ENCODE measurements at places on chromosomes 12 and 14. TPM values are rescaled to one million over a fixed set of nuclear protein-coding genes. Genes with fewer than 3 reads are reported as not detected.
A peak's percentile ranks its signal among the peaks of the same experiment; 100 is the strongest.

- no peak for DNase-seq
These were observed 39.4 kb downstream of the DUSP16 start for GRCh38 chr12:12523229-12523628.

GRCh38 chr14:85764822-85765221 is 234.9 kb downstream of the FLRT2 start:
- no peak for DNase-seq

Gene ZBTB42
- 7.6 TPM for total RNA-seq

DNA sequence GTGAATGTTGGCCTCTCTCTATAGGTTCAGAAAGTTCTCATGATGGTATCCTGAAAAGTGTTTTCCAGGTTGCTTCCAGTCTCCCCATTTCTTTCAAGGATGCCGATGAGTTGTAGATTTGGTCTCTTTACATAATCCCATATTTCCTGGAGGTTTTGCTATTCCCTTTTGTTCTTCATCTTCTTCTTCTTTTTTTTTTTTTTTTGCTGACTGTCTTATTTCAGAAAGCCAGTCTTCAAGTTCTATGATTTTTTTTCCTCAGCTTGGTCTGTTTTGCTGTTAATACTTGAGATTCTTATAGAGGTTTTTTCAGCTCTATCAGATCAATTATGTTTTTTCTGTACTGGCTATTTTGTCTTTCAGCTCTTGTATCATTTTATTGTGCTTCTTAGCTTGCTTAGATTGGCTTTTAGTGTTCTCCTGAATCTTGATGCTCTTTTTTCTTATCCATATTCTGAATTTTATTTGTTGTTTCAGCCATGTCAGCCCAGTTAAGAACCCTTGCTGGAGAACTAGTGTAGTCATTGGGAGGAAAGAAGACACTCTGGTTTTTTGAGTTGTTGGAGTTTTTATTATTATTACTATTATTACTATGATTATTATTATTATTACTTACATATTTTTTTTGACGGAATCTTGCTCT is 124.4 kb downstream of the FUT8 start:
- DNase-seq, result no peak

Gene TCTN1
- 56.2 TPM for total RNA-seq

DNA sequence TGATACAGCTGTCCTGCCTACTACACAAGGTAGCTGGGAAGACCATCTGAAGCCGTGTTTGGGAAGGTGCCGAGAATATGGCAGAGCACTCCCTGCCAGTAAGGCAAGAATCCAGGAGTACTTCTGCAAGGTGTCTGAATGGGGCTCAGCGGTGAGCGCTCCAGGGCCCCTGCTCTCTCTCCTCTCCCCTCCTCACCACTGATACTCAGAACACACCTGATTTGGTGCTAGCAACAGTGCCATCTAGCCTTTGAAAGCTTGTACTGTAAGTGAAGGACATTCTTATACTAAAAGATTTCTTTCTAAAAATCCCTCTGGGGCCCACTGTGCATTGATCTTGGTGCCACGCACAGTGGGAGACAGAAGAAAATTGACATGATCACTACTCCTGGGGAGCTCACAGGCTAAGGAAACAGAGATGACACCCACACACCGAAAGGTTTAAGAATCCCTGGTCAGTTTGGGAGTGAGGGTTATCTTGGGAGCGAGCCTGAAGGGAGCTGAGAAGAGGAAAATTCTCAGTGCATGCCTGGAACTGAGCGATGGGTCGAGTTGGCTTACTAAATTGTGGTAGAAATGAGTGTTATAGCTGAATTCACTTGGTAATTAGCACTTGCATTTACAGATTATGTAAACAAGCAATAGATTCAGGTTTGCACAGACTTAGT is 216.9 kb downstream of the NTF3 start:
- DNase-seq, result peak; percentile 29

Gene ADAM21
- 1.7 TPM for total RNA-seq

DNA sequence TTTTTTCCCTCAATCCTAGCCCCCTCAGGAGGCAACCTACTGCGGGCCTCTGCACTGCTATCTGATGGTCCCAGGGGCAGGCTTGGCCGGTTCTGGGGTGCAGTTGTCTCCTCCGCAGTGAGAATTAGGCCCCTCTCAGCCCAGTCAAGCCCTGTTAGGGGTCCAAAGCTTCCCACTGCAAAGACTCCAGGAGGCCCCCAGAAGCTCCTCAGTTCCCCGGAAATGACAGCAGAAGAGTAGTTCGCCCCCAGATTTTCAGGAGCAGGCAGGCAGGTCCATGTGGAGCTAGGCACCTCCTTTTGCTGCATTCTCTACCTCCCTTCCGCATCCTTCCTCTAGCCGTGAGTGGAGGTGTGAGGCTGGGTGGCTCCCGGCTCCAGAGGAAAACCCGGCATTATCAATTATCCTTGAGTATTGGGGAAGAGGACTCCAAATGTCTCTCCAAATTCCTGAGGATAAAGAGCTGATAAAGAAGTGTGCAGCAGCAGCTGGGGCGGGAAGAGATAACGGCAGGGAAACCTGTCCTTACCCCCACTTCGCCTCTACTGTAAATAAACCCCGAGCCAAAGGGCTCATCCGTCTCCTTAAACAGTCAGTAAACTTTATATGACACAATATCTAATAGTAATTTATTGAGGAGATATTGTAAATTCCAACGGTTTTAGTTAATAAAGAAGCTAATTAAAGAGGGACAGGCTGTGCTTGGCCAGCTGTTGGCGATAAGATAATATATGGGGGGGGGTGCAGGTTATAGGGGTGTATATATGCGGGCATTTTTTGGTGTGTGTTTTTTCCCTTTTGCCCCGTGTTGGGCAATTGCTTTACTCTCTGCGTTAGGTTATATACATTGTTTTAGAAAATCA is 641 bp upstream of the HOXC12 start:
- no peak for DNase-seq

GRCh38 chr12:47717046-47717442 is 8.2 kb downstream of the ENDOU start:
- DNase-seq, result no peak

Gene SLCO1B1
- not detected for total RNA-seq

DNA sequence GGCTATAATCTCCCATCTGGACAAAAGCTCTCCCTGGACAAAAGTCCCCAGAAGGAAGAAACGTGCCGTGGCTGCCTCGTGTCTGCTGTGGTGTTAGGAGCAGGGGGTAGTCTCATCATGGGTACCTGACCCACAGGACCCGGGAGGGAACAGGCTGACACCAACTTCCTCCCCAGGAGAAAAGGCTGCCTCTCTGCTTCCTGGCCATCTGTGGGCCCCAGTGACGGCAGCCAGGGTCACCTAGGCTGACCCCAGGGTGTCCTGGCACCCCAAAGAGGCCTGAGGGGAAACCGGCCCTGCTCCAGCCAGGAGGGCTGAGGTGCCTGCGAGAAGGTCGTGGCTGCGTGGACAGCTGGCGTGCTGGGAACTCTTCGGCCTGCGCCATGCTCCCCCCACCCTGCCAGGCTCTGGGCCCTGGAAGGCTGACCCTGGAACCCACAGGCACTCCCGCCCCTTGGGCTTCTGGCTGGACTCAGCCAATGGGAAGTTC is 133.9 kb downstream of the RFLNA start:
- DNase-seq, result no peak

- DNase-seq, result peak; percentile 53
These were observed 1.3 kb downstream of the C12orf75 start for GRCh38 chr12:105331805-105332251.

Gene PTGDR
- not detected for total RNA-seq

DNA sequence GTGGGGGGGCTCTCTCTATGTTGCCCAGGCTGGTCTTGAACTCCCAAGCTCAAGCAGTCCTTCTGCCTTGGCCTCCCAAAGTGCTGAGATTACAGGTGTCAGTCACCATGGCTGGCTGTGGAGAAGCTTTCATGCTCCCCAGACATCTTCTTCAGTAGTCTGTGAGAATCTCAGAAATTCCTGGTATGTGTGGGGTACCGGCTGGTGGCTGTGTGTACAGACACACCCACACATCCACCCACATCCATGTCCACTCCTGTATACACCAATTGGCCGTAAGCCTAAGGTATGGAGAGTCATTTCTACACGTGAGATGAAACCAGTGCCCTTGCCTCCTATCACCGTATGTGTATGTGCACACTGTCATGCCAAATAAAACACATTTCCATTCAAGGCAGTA is 27.8 kb downstream of the GPRC5D start:
- DNase-seq, result no peak

- DNase-seq, result no peak
These were observed 42.5 kb upstream of the PPP1CC start for GRCh38 chr12:110785240-110785639.

Gene DPF3
- 3.0 TPM for total RNA-seq

- DNase-seq, result no peak
These were observed 63.3 kb upstream of the TBX3 start for GRCh38 chr12:114747012-114747858.

Gene TSHR
- total RNA-seq, result 0.50 TPM

Gene CLEC6A
- 0.20 TPM for total RNA-seq

DNA sequence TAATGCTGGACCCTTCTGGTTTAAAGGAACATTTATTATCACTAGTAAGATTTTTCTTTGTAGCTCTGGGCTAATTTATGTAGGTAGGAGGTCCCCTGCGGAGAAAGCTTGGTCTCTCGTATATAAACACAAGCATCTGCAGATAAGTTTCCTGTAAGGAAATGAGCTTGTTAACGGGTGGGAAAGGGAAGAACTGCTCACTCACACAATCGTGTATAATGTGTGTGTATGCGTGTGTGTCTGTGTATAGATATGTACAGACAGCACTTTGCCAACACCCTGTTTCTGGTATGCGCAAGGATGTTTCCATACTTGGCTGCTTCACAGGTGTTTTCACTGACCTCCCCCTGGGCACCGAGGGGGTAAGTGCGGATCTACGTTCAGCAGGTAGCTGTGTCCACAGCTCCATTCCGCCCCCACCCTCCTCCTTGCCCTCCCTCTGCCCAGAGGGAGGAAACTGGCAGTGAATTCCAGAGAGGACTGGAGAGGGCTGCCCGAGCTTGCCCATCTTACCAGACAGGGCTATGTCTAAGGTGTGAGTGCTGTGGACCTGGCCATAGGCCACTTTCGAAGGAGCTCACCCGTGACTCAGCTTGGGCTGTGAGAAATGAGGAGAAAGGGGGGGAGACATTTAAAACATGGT is 65.2 kb downstream of the NINJ2 start:
- DNase-seq, result peak; percentile 67

Gene BMAL2
- 65.5 TPM for total RNA-seq

- DNase-seq, result no peak
These were observed 231.8 kb downstream of the CRADD start for GRCh38 chr12:93908846-93909567.

- peak; percentile 28 for DNase-seq
These were observed 2.8 kb upstream of the CLEC9A start for GRCh38 chr12:10027721-10028120.

Gene TOGARAM1
- total RNA-seq, result 14.2 TPM

DNA sequence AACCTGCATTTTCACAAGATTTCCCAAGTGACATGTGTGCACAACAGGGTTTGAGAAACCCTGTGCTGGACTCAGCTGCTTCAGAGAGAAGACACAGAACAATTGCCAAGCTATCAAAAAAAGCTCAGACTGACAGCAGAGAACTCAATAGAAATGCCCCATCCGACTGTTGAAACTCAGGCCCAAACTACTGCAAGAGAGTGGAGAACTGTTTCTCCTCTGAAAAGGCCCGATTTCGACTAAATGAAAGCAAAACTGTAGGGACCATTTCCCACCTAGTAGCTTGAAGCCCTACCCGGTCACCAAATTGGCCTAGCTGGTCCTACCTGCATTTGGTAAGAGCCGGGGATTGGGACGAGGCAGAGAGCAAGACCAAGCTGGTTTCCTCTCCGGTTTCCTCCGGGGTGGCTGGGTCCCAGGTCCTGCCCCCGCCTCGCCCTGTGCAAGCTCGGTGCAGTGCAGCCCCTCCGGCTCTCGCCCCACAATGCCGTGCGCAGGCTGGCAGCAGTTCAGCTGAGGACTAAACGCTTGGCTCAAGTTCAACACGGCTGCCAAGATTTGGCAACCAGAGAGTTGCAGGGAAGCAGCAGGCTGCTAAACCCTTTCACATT is 1180.6 kb downstream of the VRK1 start:
- peak; percentile 51 for DNase-seq

- peak; percentile 80 for DNase-seq
These were observed 824 bp upstream of the TARBP2 start for GRCh38 chr12:53500142-53500775.

- no peak for DNase-seq
These were observed 5.9 kb upstream of the FBLN5 start for GRCh38 chr14:91953170-91953985.

GRCh38 chr12:39081910-39082309 is 176.5 kb upstream of the CPNE8 start:
- DNase-seq, result no peak

Gene ZDHHC22
- not detected for total RNA-seq

Gene GUCY2C
- not detected for total RNA-seq

Gene CHST11
- total RNA-seq, result 20.6 TPM

Gene SCN8A
- total RNA-seq, result 1.0 TPM

- DNase-seq, result no peak
These were observed 40.2 kb downstream of the STAB2 start for GRCh38 chr12:103627189-103627855.

DNA sequence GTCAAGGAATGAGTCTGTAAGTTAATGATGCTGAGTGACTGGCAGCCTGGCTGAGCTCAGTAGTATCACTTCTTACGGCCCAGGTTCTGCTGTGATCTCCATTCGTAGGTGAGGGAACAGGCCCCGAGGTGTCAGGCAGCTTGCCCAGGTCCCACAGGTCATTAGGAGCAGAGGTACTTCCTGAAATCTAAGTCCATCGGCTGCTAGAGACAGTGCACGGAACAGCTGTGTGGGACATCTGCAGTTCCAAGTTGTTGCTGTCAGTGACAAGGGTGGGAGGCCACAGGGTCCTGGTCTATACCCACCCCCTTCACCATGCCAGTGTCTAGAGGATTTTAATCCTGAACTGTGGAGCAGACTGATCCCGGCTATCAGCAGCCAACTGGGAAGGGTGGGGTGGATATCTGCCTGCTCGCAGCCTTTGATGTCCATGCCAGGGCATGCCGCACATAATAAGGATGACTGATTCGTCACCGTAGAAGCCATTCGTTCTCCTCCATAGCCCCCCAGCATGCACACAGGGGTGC is 82.3 kb upstream of the RIN3 start:
- no peak for DNase-seq

DNA sequence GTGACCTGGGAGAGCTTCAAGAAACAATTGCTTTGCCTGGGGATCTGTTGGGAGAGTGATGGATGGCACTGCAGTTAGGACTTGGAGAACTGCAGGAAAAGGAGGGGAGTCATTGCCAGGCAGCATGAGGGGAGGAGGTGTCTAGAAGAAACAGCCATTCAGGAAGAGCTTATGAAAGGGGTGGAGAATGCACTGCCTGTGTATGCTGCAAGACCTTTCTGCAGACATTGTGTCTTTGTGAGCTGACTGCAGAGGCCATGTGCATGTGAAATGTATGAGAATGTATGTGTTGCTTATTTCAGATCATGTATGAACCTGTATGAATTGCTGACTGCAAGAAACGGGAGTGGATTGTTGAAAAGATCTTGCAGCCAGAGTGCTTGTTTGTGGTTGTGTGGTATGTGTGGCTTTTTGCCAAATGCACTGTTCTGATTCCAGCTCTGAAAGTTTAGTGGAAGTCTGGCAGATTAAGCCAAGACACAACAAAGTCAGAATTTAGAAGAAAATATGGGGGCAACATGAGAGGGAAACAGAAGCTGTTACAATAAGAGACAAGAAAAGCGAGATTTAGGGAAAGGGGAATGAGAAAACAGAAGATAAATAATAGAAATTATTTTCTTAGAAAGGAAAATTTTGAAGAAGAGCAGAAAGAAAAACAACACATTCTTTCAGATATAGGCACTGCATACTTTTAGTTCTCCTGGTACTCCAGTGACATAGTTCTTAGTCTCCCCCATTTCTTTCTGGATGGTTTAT is 9.8 kb upstream of the RIMKLB start:
- DNase-seq, result peak; percentile 96
